ENCODE measurements at places on chromosomes 7 and 10. TPM values are rescaled to one million over a fixed set of nuclear protein-coding genes. Genes with fewer than 3 reads are reported as not detected.

Gene NUPR2
- total RNA-seq, result not detected

Gene GNAI1
- total RNA-seq, result 6.5 TPM

DNA sequence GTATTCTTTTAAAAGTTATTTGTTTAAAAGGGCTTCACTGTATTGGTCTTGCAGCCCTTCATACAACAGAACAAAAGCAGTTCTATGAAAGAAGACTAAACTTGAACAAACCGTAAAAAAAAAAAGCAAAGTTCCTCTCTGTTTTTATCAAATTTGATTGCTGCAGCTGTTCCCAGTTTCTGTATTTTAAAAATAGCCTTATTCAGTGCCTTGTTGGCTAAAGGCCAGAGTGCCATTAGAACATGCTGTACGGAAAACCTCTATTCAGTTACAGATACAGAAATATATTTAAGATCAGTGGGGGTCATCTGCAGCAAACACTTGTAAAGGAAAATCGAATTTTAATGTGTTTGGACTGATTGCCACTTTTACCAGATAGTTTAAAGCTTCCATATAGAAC is 207.8 kb upstream of the ETV1 start:
- DNase-seq, result no peak

DNA sequence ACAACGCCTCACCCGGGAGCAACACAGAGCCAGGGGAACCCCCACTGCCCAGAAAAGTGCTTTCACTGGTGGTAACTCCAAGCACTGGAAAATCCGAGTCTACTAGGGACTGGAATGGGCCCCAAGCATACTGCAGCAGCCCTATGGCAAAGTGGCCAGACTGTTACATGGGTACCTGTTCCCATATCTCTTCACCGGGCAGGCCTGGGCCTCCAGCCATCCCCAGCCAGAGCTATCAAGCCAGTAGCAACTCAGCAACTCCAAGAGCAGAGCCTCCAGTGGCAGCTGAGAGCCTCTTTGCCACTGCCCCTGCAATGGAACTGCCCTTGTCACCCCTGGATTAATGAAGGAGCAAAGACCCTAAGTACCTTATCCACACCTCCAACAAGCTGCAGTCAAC is 73.5 kb downstream of the HBP1 start:
- DNase-seq, result no peak

GRCh38 chr7:47568547-47568946 is 13.4 kb downstream of the TNS3 start:
- DNase-seq, result no peak

All from psoas muscle (tissue), 8 donors.